ENCODE measurements at places on chromosomes 16 and 17. TPM values are rescaled to one million over a fixed set of nuclear protein-coding genes. Genes with fewer than 3 reads are reported as not detected.
A peak's percentile ranks its signal among the peaks of the same experiment; 100 is the strongest.

GRCh38 chr17:77374170-77374936, 233.6 kb downstream of the SEC14L1 start:
- DNase-seq = peak; percentile 84

Gene FOXF1
- total RNA-seq = 2.1 TPM

DNA sequence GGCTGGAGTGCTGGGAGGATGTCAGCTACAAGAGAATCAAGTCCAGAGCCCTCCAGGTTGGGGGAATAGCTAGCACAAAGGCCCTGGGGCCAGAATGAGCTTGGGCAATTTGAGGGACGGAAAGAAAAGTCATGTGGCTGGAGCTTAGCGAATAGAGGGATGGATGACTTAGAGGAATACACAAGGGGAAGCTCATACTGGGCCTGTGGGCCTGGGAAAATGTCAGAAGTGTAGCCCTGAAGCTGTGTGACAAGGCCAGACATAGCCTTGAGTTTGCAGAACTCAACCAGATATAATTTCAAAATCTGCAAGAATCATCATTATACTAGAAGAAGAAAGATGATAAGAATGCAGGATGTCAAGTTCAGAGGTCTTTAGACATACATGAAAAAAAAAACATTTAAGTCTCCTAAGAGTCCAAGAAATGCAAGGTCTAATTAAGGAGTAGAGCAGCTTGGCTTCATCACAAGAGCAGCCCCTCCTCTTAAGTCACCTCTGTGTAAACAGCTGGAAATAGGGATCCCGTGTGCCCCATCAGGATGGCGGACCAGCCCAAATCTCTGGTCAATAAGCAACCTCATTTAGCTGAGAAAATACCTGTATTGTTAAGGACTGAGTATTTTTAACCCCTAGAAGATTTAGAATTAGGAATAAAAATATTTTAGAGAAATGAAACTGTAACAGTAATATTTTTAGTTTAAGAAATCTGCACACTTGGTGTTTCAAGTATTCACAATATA, 66.6 kb downstream of the ABCC12 start:
- DNase-seq = no peak

Gene C17orf78
- total RNA-seq = not detected

GRCh38 chr16:28503470-28504259, 3.0 kb downstream of the IL27 start:
- peak; percentile 45 for DNase-seq
